ENCODE measurements at places on chromosomes 4 and X.

DNA sequence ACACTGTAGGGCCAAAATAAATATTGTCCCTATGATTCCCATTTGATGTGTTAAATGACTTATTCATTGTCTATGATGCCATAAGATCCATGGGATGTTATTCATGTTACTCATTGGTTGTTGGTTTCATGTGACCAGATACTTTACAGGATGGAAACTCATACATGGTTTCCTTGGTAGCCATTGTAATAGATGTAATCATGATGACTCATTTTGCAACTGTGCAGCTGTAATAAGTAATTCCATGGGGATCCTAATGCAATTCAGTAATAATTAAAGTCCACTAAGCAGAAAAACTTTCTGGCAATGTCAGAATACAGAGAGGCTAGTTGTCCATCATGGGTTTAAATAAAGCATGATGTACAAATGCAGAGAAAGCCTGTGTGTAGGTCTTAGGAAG, 389.7 kb upstream of the NR3C2 start:
- DNase-seq = no peak

DNA sequence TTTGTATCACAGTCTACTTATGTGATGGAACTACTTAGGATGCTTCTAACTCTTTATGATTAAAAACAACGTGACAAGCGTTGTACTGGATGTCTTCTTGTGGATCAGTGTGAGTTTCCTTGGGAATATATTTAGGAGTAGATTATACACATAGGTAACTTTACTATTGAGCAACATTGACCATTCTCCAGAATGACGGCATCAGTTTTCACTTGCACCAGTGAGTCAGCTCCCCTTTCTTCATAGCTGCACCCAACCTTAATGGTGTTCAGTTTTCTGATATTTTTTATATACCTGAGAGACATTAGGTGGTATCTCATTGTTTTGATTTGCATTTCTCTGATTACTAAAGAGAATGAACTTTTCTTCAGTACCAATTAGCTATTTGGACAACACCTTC, 343.9 kb downstream of the ADGRL3 start:
- DNase-seq = no peak

- DNase-seq = no peak
Measured at GRCh38 chr4:22190855-22191254, 242.3 kb upstream of the KCNIP4 start.

DNA sequence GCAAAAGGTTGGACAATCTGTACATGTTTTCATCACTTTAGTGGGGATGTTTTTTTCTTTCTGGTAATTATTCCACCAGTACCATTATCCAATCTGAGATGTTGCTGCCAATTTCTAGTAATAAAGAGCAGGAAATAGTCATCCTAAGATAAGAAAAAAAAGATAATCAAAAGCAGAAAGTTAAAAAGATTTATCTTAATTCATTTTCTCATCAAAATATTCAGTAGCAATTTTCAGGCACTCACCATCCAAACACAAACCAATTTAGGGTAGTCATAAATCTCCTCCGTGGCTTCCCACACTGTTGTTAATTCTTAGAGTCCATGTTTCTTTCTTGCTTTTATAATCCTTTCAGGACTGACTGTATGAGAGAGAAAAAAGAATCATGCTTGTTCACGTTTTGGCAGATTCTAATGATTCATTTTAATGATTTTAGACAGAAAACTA, 263.7 kb upstream of the UGT8 start:
- no peak for DNase-seq

GRCh38 chr4:24843096-24843495, 47.7 kb downstream of the SOD3 start:
- DNase-seq = no peak

DNA sequence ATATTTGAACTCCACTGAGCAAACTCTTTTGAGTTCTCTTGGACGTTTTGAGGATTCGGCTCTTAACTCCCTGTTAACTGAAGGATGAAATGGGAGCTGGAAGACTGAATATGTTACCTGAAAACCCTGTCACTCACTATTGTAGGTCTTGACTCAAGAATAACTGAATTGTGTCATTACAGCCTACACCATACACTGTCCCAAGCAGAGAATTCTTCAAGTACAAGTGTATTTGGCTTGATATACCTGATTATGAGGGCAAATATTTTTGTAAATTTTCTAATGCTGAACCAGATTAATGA, 276.1 kb downstream of the CFAP299 start:
- no peak for DNase-seq

DNA sequence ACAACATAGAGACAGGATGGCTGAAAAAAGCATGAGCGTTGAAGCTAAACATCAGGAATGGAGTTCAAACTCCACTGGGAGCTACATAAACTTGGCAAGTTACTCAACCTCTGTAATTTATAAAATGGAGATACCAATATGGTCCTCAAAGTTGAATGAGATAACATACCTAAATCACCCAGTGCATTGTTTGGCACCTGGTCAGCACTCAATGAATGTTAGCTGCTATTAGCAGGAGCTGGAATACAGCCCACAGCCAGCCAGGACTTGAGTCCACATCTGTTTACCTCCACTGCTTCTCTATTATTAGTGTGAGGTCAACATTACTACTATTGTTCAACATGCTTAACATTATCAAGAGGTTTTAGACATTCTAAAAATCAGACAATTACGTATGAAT, 97.9 kb downstream of the NR3C2 start:
- no peak for DNase-seq

- DNase-seq = peak; percentile 68
Measured at GRCh38 chr4:1285790-1286553, 3.7 kb upstream of the MAEA start.

DNA sequence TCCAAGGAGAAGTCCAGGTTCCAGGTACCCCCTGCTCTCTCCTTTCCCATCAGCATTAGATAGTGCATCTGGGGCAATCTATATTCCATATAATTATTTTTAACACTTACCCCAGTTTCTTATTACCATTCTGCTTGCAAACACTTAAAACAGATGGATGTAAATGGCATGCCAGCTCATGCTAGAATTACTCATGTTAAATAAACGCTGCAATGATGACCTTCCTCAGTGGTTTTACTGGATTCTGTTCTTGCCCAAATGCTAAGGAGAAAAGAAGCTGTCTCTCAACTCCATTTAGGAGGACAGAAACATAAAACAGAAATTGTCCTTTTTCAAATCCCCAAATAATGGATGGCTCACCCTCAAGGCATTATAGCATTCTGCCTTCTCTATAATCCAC, 161.1 kb downstream of the NLGN4X start:
- DNase-seq = no peak

GRCh38 chr4:128337863-128338262, 50.2 kb upstream of the PGRMC2 start:
- DNase-seq = no peak

GRCh38 chr4:1802720-1803522, 9.8 kb downstream of the FGFR3 start:
- no peak for DNase-seq

- no peak for DNase-seq
Measured at GRCh38 chr4:104351706-104352105, 143.0 kb downstream of the CXXC4 start.

- DNase-seq = no peak
Measured at GRCh38 chrX:78769946-78770345, 22.4 kb downstream of the LPAR4 start.

DNA sequence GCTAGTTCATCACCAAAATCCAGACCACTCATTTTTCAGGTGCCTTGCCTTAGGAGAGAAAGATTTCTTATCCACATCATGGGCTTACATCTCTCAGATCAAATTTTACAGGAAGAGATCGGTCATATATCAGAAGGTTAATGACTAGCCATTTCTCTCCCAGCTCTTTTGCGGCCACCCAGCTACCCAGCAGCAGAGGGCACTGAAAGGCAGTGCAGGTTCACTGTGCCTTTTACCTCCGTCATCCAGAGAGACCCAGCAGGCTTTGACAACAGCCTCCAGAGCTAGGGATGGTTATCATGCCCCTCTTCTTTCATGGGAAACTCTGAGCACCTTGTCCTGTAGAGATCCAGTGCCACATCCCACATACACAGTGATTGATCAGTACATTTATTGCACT, 384.8 kb downstream of the AFF2 start:
- no peak for DNase-seq

DNA sequence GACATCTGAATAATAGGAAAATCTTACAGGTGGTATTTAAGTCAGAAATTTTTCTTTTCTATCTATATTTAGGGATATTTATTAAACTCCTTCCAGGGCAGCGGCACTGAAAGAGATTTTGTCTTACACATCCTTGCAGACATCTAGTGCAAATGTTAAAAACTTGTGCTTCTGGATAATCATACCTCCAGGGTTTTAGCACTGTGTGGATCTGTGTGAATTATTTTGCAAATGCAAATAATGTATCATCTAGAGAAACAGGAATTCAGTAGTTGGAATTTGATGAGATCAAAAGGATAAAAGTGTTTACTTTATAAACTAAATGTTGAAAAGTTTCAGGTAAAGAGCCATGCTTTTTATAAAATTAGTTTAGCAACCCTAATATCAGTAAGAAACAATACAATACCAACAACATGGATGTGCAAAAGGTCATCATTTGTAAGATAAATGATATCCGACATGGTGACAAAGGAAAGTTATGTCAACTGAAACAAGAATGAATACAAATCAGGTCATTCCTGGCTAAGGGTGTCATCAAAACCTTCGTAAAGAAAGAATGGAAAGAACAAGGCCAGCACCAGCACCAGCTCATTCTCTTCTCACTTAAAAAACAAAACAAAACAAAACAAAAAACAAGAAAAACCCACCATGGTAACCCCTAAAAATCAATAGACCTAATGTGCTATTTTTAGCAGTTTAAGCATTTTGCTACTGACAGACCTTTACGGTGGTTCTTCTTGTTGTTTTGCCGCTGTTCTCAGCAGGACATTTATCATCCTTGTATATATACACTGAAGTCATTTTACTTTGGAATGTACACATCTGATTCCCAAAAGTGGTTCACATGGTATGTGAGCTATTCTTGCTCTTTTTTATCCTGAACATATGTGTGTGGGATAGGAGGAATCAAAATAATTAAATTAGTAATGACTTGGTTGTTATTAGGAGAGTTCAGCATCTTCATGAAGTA, 219.7 kb upstream of the NDST3 start:
- no peak for DNase-seq

GRCh38 chr4:25797136-25797535, 65.7 kb downstream of the SEL1L3 start:
- DNase-seq = no peak

DNA sequence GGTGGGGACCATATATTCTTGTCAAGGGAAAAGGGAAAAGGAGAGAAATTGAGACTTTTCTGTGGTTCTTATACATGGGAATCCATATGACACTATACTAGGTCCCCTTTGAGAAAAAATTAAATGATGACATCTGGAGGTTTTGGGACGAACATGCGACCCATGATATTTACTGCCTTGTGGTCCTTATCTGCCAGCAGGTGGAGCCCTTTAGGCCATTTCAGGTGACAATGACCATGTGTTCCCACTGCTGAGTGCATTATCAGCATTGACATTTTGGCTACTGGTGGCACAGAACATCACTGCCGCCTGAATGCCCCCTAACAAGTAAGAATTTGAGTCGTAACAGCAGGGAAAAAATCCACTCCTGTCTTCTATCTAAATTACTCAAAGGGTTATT, 843.4 kb downstream of the FSTL5 start:
- peak; percentile 71 for DNase-seq

DNA sequence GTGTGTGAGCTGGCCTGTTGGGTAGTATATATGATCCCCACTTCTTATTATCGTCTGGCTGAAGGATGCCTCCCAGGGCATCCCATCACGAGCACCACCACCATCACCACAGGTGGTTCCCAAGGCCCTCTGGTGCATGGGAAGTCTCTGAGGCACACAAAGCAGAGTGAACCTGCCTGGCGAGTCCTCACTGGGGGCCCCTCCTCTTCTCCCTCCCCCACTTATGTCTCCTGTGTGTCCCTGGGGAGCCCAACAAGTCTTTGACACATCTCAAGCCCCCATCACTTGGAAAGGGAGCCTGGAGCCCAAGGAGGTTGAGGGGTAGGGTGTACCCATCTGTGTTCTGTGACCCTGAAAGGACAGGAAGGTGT, 45.5 kb upstream of the NKX1-1 start:
- DNase-seq = no peak

GRCh38 chr4:168830777-168831512, 179.1 kb downstream of the CBR4 start:
- DNase-seq = peak; percentile 16

DNA sequence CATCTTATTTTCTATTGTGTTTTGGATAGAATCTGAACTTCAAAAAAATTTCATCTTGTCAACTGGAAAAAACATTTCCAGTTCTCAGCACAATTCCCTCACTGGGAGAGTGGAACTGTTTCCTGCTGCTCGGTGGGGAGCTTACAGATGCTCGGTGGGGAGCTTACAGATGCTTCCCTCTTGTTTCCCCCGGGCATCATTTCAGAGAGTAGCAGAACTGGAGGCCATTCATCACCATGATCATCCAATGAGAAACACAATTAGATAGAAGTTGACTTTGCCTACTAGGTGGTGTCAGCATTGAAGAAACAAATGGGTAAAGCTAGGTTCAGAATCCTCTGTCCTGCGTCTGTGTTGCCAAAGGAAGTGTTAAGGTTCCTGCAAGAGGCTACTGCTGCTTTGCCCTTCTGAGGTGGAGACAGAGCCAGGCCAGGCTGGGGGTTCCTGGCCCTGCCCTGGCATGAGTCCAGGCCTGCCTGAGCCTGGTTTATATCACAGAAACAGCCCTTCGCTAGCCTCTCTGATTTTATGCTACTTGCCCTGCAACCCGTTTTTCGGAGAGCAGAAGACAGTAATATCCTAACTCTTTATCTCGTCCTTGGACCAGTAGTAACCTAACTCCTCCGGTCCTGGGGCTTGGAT, 70.6 kb downstream of the TAPT1 start:
- no peak for DNase-seq

DNA sequence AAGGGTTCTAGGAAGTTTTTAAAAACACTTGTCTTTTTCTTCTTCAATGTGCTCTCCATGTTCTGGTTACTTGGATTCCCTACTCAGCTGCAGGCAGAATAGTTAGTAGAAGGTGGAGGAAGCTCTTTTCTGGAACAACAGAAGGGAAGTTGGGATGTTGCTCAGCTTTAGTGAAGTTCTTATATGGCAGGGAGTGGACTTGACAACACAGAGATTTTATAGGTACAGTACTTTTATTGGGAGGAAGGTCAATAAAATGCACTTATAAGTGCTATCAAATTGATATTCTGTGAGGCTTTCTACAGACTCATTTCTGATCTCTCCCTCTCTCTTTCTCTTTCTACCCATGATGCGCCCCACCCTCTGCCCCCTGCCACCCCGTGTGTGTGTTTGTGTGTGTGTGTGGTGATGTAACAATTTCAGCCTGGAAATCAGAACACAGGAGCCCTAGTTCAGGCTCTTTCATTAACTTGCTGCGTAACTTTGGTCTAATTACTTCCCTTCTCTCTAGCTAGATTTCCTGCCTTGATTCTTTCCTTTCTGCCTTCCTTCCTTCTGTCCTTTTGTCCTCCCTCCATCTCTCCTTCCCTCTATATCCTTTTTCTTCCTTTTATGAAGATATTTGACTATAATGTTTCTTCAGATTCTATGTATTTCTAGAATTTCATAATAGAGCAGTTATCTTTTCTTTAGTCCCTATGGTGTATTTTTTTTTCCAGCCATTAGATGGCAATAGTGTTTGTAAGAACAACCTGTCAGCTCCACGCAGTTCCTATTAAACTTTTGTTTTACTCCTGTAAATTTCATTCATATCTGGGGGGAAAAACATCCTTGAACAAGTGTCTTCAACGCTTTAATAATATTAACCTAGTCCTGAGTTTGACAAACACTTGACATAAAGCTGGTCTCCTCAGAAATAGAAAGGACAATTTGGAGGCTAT, 37.1 kb downstream of the HEPH start:
- DNase-seq = peak; percentile 18

- no peak for DNase-seq
Measured at GRCh38 chrX:53269536-53270107, 11.8 kb downstream of the IQSEC2 start.
